Hematopoietic multipotent progenitor cell treated with erythropoietin and hydrocortisone succinate and interleukin-3 and kit ligand, for 15 days (in vitro differentiated cells): ENCODE measurements at places on chromosomes 12 and 14.

DNA sequence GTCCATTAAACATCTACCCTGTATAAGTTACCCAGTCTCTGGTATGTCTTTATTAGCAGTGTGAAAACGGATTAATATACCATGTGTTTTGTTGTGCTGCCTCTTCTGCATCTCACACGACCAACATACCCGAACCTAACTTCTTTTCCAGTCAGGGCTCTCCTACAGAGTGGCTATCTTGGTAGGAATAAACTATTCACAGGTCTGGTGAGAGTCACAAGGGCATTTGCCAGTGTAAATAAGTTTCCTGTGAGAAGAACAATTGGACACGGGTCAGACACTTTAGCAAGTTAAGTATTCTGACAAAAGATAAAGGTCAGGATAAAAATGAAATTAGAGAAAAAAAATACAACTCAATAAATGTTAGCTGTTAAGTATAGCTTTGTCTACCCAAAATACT, 60.9 kb downstream of the MYF5 start:
- DNase-seq, result no peak

DNA sequence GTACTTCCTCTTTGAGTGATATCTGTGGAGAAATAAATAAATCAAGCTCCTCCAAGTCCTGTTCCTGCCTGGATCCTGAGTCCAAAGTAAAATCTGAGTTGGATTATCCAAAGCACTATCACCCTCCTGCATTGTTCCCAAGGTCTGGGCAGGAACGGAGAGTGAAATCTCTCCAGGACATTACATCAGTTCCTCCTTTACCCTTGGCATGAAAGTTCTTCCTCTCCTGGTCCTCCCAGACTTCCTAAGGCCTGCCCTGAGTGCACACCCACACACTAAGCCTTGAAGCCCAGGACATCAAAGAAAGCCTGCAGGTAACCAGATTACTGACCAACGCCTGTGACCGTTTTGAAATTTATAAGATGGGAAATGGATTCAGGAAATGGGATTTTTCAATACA, 206.8 kb upstream of the BCL2L14 start:
- no peak for DNase-seq

- DNase-seq, result no peak
Observed at GRCh38 chr14:66088656-66089055, 397.5 kb upstream of the CCDC196 start.

DNA sequence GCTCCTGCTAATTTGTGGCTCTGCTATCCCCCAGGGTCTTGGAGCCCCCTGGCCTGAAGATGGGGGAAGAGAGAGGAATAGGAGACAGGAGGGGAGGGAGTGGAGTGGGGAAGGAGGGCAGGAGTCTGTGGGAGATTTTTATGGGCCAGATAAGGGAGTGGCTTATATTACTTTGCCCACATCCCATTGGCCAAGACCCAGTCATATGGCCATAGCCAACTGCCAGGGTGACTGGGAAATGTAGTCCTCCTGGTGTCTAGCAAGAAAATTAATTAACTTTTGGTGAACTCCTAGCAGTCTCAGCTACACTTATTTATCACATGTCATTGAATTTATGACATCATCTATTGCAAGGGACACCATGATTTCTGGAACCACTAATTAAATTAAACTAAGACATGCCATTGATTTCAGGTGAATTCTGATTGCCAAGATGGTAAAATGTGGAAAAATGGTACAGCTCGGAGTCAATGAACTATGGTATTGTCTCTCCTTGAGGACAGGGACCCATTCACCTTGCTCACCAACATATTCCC, 50.3 kb downstream of the ESRRB start:
- no peak for DNase-seq

DNA sequence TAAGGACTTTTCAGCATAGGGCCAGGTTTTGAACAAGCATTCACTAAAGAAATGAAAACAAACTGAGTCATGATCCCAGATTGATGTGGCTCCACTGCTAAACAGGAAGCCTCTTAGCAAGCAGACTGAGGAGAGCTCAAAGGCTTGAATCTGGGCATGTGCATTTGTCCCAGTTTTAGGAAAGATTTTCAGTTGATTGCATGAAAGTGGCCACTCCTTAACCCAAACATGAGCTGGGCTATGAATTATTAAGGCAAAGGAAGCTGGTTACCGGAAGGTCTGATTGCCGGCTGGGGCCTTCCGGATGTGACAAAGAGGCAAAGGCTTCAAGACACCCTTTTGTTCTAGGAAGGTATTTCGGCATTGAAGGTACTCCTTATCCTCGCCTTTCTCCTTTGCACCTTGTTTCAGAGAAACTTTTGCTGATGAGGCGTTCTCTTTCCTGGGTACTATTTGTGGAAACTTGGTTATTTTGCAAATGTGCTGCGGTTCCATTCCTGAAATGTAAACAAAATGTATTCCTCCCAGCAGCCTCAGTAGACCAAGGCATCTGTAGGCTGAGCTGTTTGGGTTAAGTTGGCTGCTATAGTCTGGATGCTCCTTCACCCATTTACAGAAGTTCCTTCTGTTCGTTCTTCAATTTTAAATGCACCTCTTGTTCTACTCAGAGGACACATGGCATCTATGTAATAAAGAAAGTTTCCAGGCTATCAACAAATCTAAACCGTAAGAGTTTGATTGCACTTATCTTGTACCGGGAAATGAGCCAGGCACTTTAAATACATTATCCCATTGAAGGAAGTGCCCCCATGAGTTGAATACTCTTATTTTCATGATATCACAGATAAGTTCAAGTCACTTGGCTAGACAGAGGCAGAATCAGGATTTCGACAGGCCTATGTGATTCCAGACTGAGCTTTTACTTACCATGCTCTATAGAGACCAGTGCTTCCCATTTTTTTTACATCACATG, 115.6 kb upstream of the METAP2 start:
- no peak for DNase-seq
